Cerebellar nuclear complex (tissue), 1 donor: ENCODE measurements at places on chromosomes 11 and 22.

GRCh38 chr11:86355256-86355655, 19.4 kb upstream of the CCDC81 start:
- no peak for DNase-seq

DNA sequence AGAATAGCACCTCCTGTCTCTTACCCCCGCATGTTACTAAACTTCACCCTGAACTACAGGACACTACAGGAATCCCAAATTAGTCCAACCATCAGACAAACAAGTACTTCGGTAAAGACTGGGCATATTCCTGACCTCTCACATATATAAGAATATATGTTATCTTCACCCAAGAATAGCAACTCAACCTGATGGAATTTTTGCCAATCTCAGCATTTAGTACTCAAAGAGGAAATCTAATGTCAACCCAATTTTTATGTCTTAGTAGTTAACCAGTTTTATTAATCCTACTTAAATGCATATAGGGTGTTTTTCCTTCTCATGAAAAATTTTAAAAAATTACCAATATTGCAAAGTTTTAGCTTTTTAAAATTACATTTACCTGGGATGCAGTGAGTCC, 26.2 kb downstream of the PGR start:
- no peak for DNase-seq

- DNase-seq = no peak
Observed at GRCh38 chr11:102604875-102605274, 20.3 kb downstream of the MMP20 start.

DNA sequence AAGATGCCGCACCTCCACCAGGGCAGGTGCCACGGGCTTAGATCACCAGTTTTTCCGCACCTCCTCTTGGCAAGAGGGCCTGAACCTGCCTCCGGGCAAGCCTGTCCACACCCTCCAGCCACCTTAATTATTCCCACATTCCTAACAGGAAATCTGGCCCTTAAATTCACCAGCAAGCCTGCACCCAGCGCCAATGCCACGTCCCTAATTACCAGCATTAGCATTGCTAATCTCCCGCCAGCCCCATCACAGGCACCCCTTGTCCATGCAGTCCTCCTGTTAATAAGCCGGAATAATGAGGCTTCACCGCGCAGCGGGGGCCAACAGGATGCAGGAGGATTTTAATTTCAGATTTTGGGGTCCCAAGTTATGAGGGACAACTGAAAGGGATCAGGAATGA, 69.7 kb downstream of the PHF21B start:
- DNase-seq = no peak

GRCh38 chr11:117300773-117301172, 9.6 kb downstream of the BACE1-AS start:
- DNase-seq = no peak

- DNase-seq = no peak
Observed at GRCh38 chr11:60378354-60378753, at the start of gene MS4A7. Gene MS4A7 (plus strand): TSS chr11:60378532. CDS start chr11:60383142, 4,610 bp downstream.

GRCh38 chr11:84137960-84138359, 851.8 kb upstream of the CCDC90B start:
- no peak for DNase-seq

DNA sequence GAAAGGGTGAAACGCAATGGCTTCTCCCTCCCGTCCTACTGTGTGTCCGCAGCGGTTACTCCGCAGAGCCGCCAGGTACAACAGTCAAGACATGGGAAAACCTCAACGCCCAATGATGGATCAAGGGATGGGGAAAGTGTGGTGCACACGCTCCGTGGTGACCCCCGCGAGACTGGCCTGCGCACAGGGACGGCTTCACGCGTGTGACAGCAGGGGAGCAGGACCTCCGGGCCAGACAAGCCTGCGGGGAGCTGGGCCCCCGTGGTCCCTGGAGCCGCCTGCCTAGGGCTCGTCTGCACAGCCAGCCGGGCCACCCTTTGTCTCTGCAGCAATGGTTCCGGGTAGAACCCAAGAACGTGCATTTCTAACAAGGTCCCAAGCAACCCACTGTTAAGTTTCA, 31.7 kb upstream of the MOB2 start:
- DNase-seq = no peak

DNA sequence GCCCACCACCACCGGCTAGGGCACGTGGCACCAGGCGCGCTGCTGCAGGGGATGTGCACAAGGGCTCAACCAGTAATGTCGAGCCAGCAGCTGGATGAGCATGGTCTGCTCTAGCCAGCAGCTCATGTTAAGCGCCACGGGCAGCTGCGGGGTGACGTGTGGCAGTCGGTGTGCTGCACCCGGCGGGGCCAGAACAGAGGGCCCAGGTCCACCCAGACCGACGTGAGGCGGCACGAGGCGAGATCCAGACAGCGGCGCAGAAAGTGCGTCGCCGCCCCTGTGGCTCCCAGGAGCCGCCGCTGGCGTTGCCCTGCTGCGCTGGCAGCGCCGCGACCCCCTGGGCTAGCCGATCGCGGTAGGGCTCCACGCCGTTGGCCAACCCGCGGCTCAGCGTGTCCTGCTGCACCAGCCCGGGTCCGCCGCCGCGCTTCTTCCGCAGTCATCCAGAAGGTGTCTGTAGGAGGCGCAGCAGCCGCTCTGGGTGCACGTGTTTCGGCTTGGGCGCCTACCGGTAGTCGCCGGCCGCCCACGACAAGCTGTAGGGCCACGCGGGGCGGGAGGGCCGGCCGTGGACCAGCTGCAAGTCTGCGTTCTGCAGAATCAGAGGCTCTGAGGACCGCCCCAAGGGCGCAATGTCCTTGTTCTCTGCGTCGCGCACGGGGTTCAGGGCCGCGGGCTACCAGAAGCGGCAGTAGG, 4.6 kb upstream of the GALR3 start:
- no peak for DNase-seq

GRCh38 chr11:8610532-8611116, 16.6 kb upstream of the STK33 start:
- DNase-seq = no peak

GRCh38 chr11:100719362-100719761, 32.3 kb downstream of the ARHGAP42 start:
- DNase-seq = no peak

DNA sequence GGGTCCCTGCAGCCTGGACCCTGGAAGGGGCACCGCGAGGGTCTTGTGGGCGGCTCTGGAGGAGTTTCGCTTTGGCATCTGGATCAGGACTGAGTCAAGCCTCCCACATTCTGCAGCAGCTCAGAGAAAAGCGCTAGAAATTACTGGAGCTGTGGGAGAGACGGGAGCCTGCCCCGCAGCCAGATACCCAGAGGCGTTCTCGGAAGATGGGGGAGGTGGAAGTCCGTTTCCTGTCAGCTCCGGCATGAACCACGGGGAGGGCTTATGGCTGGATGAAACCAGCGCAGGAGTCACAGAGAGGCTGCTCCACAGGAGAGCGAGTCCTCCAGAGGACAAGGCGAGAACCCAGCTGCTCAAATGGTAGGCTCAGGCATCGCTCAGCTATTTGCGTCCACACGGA, 379.3 kb downstream of the OPCML start:
- no peak for DNase-seq

- DNase-seq = no peak
Observed at GRCh38 chr11:123678246-123678645, 23.8 kb upstream of the SCN3B start.

- no peak for DNase-seq
Observed at GRCh38 chr11:57484141-57484710, 23.9 kb downstream of the RTN4RL2 start.

- peak; percentile 60 for DNase-seq
Observed at GRCh38 chr11:69700278-69701140, 3.3 kb downstream of the FGF19 start.

GRCh38 chr11:12120031-12121008, 9.9 kb downstream of the MICAL2 start:
- DNase-seq = no peak

- DNase-seq = no peak
Observed at GRCh38 chr11:16800382-16800781, 61.9 kb downstream of the C11orf58 start.

- no peak for DNase-seq
Observed at GRCh38 chr11:67439321-67440228, 2.1 kb upstream of the PTPRCAP start.

DNA sequence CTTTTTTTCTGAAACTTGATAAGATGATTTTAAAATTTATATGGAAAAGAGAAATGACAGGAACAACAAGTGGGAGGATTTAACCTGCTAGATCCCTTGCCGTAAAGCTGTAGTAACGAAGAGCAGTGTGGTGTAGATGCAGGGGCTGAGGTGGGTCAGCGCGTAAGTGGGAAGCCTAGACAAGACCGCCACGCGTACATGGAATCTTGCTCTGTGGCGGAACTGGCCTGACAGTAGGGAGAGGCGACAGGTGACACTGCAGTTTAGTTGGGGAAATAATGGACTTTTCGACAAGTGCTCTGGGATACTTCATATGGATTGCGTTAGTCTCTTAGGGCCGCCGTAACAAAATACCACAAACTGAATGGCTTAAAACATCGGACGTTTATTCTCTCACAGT, 28.8 kb downstream of the TNRC6B start:
- no peak for DNase-seq

DNA sequence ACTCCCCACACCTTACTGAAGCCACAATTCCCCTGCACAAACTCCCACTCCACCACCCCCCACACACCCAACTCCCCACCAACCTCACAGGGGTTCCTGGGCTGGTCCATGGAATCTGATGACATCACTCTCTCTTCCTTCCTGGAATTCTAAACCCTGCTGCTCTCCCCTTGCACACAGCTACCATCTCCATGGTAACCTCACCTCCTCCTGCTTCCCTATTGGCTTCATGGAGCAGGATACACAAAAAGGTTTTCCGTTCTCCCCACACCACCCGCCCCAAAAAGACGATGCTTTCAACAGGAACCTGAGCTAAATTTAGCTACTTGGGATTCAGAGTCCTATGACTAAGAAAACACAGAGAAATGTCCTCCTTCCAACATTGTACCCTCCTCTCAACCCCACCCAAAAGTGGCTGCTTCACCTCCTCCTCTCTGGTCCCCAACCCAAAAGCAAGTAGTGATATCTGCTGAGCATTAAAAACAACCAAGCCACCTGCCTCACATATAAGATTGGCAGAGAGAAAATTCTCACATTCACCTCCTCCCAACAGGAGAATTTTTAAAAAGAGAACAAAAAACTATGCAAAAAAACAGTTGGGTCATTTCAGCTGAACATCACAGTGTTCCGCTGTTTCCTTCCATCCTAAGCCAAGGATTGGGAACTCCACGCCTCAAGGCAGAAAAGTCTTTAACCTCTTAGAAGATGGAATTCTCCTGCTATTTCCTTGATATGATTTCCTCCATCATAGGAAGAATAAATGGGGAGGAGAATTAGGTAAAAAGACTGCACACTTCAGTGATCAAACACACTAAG, 66.9 kb downstream of the RBFOX2 start:
- DNase-seq = peak; percentile 95

- no peak for DNase-seq
Observed at GRCh38 chr11:62139526-62140303, 15.9 kb downstream of the INCENP start.

DNA sequence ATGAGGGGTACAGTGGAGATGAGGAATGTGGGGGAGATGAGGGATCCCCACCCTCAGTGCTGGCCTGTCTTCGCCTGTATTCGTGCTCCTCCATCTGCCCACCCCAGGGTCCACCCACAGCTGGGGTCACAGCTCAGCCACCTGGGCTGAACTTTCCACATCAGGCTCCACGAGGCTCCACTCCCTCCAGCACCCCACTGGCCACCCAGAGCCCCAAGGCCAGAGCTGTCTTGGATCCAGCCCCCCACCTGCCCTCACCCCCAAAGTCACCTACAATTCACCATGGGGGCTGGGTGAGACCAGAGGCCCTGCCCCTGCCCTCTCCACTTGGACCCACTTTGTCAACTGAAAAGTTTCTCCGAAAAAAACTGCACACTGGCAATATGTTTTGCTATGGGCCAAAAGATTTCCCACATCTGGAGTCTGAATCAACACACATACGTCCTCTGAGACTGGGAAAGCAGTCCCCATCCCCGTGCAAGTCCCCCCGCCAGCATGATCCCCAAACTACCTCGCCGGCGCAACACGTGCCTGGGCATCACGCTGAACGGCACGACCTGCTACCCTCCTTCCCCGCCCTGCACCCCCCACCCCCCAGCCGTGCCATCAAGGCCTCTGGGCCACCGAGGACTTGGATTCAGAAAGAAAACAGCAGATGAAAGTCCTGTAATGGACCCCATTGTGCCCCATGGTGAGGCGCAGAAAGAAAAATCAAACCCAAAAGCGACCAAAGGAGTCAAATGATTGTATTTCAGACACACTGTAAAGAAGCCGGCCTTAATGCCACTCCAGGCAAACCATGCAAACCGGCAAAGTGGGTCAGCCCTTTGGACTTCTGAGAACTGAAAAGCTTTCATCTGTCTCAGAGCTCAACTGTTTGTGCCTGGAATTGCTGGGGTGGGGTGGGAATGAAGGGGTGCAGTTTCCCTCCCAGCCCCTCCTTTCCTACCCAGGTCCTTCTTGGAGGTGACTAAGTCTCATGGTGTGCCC, 16.5 kb upstream of the GAL start:
- DNase-seq = no peak

DNA sequence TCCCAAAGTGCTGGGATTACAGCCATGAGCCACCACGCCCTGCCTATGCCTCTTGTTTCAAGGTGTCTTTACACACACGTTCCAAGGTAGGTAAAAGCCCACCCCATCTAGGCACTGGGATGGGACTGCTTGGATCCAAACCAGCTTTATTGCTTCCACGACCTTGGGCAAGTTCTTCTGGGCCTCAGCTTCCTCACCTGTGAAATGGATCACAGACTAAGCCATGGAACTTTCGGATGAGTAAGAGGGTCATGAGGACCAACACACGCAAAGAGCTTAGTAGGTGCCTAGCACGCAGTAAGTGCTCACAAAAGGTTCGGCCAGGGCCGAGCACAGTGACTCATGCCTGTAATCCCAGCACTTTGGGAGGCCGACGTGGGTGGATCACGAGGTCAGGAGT, 15.6 kb downstream of the RHOD start:
- no peak for DNase-seq

GRCh38 chr11:113375402-113375801, 12.2 kb upstream of the ANKK1 start:
- DNase-seq = no peak

- DNase-seq = peak; percentile 93
Observed at GRCh38 chr11:123253911-123254310, 58.9 kb upstream of the CLMP start.

DNA sequence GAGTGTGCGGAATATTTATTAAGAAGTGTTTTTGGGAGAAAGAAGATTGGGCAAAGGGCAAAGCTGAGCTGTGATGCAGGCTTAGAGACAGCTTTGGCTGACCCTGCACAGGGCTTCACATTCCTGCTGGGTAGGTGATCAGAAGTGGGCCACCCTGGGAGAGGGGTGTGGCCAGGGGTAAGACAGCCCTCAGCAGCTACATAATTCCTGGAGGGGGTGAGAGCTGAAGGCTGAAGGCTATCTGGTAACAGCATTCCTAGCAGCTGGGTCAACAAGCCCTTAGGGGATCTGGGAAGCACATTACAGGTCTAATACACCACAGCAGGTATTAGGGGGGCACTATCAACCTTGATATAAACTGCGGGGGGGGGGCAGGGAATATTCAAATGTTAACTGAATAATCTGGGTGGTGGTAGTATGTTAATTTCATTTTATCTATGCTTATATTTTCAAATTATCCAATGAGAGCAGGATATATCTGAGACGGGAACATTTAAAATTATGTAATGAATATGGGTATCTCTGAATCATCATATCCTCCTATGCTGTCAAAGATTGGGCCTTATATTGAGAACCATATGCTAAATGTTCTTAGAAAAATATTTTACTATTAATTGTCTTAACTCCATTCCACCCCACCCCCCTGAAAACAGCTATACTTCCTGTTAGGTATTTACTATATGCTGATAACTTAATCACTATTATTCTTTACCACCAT, 5.9 kb downstream of the OOSP1 start:
- DNase-seq = no peak
